HepG2 (cell line): ENCODE measurements at places on chromosomes 11 and 22. TPM values are rescaled to one million over a fixed set of nuclear protein-coding genes. Genes with fewer than 3 reads are reported as not detected.

- no peak for DNase-seq
These were observed 370.1 kb downstream of the OPCML start for GRCh38 chr11:133162227-133162626.

- DNase-seq = no peak
These were observed 1455.3 kb downstream of the BRD1 start for GRCh38 chr22:48372390-48372789.

The QSER1 gene
- 7.2 and 8.9 TPM in 2 replicates for polyA plus RNA-seq

The SHANK3 gene
- polyA plus RNA-seq = 4.6 and 6.5 TPM in 2 replicates
